ENCODE measurements at places on chromosomes 5 and 9.

DNA sequence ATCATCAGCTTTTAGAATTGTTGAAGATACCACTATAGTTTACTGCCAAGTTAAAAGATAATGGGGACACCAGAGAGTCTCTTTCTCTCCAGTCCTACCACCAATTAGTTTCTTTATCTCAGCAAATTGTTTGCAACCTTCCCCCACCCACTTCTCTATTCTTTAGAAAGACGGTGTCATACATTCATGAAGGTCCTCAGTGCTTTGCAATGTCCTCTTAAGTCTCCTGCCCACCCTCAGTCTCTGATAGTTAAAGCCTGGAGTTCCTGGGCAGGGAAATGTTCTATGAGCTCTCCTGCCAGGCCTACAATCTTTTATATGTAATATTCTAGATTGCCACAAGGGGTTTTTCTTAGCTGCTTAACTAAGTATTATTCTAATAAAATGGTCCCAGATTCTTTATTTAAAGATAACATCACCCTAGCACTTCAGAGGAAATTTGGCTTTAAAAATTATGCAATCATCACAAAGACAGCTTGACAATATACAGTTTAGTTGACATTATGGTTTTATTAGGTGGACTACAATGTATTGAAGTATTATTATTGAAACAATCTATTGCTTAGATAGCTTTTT, 509.2 kb downstream of the CSNK1G3 start:
- DNase-seq: no peak

- DNase-seq: no peak
Observed at GRCh38 chr5:180689071-180689694, 39.8 kb upstream of the FLT4 start.

- DNase-seq: no peak
Observed at GRCh38 chr5:158953929-158954534, 145.7 kb downstream of the EBF1 start.

DNA sequence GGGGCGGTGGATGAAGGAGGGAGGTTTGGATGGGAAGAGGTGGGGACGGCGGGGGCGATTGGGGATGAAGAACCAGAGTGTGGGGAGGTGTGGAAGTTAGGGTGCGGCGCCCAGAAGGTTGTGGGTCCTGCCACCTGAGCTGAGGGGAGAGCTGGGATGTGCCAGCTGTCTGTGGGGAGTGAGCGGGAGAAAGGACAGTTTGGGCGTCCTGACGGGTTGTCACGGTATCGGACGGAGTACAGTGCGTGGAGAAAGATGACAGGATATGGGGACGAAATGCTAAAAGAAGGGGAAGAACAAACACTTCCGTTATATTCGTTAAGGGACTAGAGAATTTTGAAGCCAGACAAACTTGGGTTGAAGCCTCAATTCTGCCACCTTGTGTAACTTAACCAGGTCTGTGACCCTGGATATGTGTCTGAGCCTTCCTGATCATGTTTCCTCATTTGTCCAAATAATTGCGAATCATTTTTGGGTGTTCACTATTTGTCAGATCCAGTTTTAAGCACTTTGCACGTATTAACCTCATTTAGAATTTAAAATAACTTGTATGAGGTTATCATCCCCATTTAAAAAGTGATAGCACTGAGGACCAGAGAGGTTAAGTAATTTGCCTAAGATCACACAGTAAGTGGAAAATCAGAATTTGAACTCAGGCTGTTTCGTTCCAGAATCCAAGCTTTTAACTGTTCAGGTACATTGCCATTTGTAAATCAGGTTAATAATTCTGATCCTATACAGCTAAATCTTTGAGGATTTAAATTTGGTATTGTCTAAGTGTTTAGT, 689 bp downstream of the CNTRL start:
- DNase-seq: no peak

DNA sequence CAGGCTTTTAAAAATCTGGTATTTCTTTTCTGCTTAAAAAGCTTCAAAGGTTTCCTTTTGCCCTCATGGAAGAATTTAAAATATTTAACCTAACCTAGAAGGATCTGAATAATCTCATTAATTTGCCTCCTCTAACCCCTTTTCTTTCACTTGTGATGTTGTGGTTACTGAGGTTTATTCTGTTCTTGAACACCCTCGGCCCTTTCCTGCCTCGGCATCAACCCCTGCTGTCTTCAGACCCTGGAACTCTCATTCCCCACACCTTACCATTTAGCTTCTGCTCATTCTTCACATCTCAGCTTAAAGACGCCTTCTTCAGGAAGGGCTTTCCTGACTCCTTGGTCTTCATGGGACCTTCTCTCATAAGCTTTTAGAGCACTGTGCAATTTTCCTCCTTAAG, 131.4 kb upstream of the MAN2A1 start:
- no peak for DNase-seq

DNA sequence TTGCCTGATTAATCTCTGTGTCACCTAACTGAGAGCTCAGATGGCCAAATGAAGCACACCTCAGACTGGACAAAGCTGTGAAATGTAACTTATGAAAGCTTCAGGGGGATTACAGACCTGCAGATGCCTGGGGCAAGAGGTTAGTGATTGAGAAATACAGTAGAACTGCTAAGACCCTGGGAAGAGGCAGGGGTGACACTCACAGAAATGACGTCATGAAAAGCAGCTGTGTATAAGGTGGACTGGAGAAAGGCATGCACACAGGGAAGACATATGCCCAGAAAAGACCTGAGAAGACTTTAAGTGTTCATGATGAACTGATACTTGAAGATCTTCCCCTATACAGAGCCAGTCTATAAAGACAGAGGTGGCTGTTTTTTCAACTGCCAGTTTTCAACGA, 49.3 kb upstream of the SPTLC1 start:
- DNase-seq: no peak

DNA sequence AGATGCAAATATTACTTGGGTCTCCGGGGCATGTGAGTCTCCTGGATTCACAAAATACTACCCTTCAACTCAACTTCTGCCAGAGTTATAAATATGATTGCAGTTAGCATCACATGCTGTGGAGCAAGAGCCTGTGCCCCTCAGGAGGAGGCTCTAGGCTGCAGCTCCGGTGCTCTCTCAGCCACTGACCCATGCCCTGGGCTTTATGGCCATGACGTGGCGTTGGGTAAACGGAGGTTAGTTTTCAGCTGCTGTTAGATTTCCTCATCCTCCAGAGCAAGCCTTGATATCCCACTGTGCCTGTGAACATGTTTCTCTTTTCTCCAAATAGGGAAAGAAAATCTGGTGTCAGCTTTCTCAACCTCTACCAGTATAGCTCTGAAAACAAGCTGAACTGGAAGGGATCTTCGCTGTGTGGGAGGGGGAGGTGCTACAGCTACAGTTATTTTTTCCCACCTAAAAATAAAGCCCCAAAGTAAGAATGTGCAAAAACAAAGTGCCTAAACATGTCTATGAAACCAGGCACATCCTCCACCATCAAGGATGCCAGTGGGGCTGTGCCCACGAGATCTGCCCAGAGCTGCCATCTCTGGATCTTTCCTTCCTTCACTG, 124.4 kb upstream of the GPR151 start:
- no peak for DNase-seq

Measured in HS-27A (cell line).